ENCODE measurements at places on chromosomes 5 and 9. TPM values are rescaled to one million over a fixed set of nuclear protein-coding genes. Genes with fewer than 3 reads are reported as not detected.

SH3TC2 gene
- not detected for total RNA-seq

LCN1 gene
- total RNA-seq: not detected

LCN9 gene
- not detected for total RNA-seq

PAEP gene
- total RNA-seq: not detected

EGFLAM gene
- total RNA-seq: not detected

DEPDC1B gene
- total RNA-seq: 16.5 TPM

C1QTNF2 gene
- total RNA-seq: not detected

All from activated CD8-positive, alpha-beta memory T cell treated with anti-CD3 and anti-CD28 coated beads for 36 hours (primary cell).